Stimulated activated CD4-positive, alpha-beta T cell treated with anti-CD3 and anti-CD28 coated beads, Interleukin-4, amount 100 ng/mL, for 4 hours (primary cell): ENCODE measurements at places on chromosomes 3 and 15.

GRCh38 chr3:152395764-152396163 is 127.0 kb downstream of the MBNL1 start:
- DNase-seq: no peak

DNA sequence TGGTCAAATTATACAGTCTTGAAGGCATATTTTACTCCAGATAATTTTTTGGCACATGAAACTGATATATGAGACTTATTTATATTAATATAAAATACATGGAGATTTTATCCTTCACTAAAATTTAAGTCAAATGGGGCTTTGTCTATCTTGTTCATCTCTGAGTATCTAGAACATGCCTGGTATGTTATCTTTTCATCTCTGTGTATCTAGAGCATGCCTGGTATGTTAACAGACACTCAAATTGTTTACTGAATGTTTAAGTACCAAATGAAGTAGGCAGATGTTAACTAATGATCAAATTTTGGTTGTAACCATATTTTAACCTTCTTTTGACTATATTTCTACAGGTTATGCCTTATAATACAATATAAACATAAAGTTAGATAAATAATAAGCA is 7.7 kb downstream of the GTF2A2 start:
- no peak for DNase-seq

- no peak for DNase-seq
These were observed 348.6 kb upstream of the CCDC54 start for GRCh38 chr3:107028626-107029025.

- no peak for DNase-seq
These were observed 4.8 kb downstream of the LCTL start for GRCh38 chr15:66560856-66561525.

- DNase-seq: no peak
These were observed 420.1 kb downstream of the EDEM1 start for GRCh38 chr3:5607581-5607980.

GRCh38 chr15:28994831-28995596 is 109.2 kb downstream of the APBA2 start:
- no peak for DNase-seq

GRCh38 chr3:71360764-71361163 is 222.8 kb downstream of the FOXP1 start:
- no peak for DNase-seq

DNA sequence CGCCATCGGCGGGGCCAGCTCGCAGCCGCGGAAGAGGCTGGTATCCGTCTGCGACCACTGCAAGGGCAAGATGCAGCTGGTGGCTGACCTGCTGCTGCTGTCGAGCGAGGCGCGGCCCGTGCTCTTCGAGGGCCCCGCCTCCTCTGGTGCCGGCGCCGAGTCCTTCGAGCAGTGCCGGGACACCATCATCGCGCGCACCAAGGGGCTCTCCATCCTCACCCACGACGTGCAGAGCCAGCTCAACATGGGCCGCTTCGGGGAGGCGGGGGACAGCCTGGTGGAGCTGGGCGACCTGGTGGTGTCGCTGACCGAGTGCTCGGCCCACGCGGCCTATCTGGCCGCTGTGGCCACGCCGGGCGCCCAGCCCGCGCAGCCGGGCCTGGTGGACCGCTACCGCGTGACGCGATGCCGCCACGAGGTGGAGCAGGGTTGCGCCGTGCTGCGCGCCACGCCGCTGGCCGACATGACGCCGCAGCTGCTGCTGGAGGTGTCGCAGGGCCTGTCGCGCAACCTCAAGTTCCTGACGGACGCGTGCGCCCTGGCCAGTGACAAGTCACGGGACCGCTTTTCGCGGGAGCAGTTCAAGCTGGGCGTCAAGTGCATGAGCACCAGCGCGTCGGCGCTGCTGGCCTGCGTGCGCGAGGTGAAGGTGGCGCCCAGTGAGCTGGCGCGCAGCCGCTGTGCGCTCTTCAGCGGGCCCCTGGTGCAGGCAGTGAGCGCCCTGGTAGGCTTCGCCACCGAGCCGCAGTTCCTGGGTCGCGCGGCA is 1.8 kb downstream of the TLNRD1 start:
- no peak for DNase-seq
